ENCODE measurements at places on chromosomes 7 and 10.

- no peaks in the 10 kb centered on the region for H3K4me1 ChIP-seq
- no peak overlapping the region for H3K4me3 ChIP-seq
- no peaks in the 10 kb centered on the region for H3K36me3 ChIP-seq
- no peak for DNase-seq
- H3K27me3 ChIP-seq = no peaks in the 10 kb centered on the region
- H3K27ac ChIP-seq = no peak overlapping the region
Observed at GRCh38 chr7:136256491-136256890, 279.3 kb upstream of the MTPN start.

GRCh38 chr10:5616836-5617235 is 49.6 kb downstream of the ASB13 start:
- H3K4me3 ChIP-seq = no peak overlapping the region
- H3K27me3 ChIP-seq = no peaks in the 10 kb centered on the region
- no peak for DNase-seq
- H3K36me3 ChIP-seq = no peaks in the 10 kb centered on the region
- H3K27ac ChIP-seq = no peak overlapping the region

- no peak overlapping the region for H3K4me3 ChIP-seq
- no peaks in the 10 kb centered on the region for H3K36me3 ChIP-seq
- H3K27ac ChIP-seq = no peak overlapping the region
- no peaks in the 10 kb centered on the region for H3K27me3 ChIP-seq
Observed at GRCh38 chr10:50464004-50464409, 159.7 kb downstream of the SGMS1 start.

DNA sequence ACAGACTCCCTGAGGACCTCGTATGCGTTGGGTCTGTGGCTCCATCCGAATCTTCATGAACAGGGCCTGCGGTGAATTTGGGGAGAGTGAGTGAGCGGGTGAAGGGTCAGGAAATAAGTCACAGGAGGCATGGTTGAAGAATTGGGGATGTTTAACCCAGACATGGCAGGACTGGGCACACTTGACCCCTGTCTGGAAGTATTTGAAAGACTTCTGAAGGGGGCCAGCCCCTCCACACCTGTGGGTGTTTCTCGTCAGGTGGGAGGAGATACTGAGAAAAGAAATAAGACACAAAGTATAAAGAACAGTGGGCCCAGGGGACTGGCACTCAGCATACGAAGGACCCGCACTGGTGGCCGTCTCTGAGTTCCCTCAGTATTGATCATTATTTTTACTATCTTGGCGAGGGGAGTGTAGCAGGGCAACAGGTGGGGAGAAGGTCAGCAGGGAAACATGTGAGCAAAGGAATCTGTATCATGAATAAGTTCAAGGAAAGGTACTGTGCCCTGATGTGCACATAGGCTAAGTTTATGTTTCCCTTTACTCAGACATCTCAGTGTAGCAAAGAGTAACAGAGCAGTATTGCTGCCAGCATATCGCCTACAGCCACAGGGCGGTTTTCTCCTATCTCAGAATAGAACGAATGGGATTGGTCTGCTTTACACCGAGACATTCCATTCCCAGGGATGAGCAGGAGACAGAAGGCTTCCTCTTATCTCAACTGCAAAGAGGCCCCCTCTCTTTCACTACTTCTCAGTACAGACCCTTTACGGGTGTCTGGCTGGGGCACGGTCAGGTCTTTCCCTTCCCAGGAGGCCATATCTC is 38.2 kb upstream of the PFKFB3 start:
- DNase-seq = no peak
- no peaks in the 10 kb centered on the region for H3K27me3 ChIP-seq
- H3K4me3 ChIP-seq = peak overlapping the region; percentile 71
- H3K36me3 ChIP-seq = no peaks in the 10 kb centered on the region

DNA sequence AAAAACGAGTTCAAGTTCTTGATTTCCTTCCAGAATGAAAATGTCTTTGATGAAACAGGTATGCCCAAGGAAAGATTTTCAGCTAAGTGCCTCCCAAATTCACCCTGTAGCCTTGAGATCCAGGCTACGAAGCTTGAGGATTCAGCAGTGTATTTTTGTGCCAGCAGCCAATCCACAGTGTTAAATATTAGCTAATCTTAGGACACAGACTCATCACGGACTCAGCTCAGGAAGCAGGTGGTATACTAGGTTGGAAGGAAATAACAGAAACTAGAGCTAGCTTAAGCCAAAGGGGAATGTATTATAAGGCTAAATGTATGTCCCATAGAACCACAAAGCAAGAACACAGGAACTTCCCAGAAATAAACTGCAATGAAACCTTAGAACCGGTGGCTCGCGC is 151.0 kb upstream of the PRSS1 start:
- H3K27ac ChIP-seq = no peak overlapping the region
- no peaks in the 10 kb centered on the region for H3K36me3 ChIP-seq
- H3K27me3 ChIP-seq = peaks cover 3% of the 10 kb centered on the region
- H3K4me3 ChIP-seq = no peak overlapping the region
- H3K4me1 ChIP-seq = peaks cover 11% of the 10 kb centered on the region

DNA sequence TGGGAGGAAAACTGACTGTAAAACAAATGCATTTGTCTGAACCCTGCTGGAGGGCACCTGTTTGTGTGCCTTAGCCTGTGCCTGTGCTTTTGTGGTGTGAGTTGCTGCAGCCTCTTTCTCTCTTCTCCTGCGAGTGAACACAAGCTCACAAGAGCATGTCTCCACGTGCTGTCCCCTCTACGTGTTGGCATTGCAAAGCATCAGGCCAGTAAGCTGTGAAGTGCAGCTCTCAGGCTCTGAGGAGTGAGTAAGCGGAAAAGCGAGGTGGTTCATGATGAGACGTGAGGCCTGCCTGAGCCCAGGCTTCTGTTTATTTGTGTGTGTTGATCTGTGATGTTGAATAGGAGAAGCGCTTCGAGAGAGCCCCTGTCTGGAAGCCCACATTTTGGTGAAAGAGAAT is 85.6 kb upstream of the PDCD4 start:
- H3K27ac ChIP-seq = no peak overlapping the region
- H3K4me1 ChIP-seq = no peaks in the 10 kb centered on the region
- H3K4me3 ChIP-seq = no peak overlapping the region
- DNase-seq = no peak

- H3K36me3 ChIP-seq = no peaks in the 10 kb centered on the region
- peaks cover 4% of the 10 kb centered on the region for H3K4me1 ChIP-seq
- peak; percentile 91 for DNase-seq
- H3K4me3 ChIP-seq = no peak overlapping the region
Observed at GRCh38 chr7:108358553-108358952, 97.7 kb downstream of the NRCAM start.

All from astrocyte (in vitro differentiated cells and primary cell).